Endothelial cell (in vitro differentiated cells): ENCODE measurements at places on chromosomes 4 and X. TPM values are rescaled to one million over a fixed set of nuclear protein-coding genes. Genes with fewer than 3 reads are reported as not detected.

DNA sequence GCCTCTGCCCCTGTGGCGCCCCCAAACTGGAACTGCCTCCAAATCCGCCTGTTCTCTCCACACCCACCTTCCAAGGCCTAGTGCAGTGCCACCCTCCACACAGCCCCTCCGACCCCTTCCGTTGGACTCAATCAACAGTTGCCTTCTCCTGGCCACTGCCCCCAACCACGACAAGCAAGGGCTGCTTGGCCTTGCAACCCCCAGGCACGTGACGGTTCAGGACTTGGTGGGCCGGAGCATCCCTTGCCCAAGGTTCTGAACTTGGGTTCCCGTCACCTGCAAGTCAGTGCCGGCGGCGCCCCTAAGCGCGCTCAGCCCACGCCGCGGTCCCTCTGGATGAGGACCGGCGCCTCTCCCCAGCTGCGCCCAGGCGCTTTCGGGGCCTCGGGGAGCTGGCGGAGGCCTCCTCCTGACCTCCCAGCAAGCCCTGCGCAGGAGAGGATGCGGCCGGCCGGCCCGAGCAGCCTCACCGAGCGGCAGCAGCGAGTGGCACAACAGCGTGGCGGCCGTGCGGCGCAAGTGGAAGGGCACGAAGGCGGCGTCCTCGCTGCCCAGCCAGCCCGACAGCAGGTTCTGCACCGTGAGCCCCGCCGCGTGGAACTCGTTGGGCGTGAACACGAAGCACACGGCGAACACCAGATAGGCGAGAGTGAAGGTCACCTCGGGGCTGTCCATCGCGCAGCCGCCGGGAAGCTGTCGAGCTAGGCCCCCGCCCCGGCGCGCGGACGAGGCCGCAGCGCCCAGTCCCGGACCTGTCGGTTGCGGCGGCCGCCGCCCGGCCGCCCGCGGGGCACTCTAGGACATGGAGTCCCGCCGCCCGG, 750 bp downstream of the TMEM129 start:
- DNase-seq: peak; percentile 61
- H3K27ac ChIP-seq: no peak overlapping the region
- peak overlapping the region; percentile 92 for H3K4me3 ChIP-seq
- peaks cover 14% of the 10 kb centered on the region for H3K4me1 ChIP-seq
- H3K36me3 ChIP-seq: peaks cover 4% of the 10 kb centered on the region

GRCh38 chr4:7744142-7744804, 195.4 kb downstream of the AFAP1 start:
- no peaks in the 10 kb centered on the region for H3K36me3 ChIP-seq
- H3K27me3 ChIP-seq: peaks cover 9% of the 10 kb centered on the region
- no peak overlapping the region for H3K27ac ChIP-seq
- DNase-seq: no peak
- H3K4me1 ChIP-seq: no peaks in the 10 kb centered on the region
- no peak overlapping the region for H3K4me3 ChIP-seq

GRCh38 chrX:148914783-148915182, 414.4 kb downstream of the AFF2 start:
- H3K4me1 ChIP-seq: no peaks in the 10 kb centered on the region
- H3K4me3 ChIP-seq: no peak overlapping the region
- no peaks in the 10 kb centered on the region for H3K27me3 ChIP-seq
- no peak overlapping the region for H3K27ac ChIP-seq

GRCh38 chr4:8639777-8640720, 47.5 kb downstream of the CPZ start:
- H3K27ac ChIP-seq: no peak overlapping the region
- no peaks in the 10 kb centered on the region for H3K4me1 ChIP-seq
- no peak for DNase-seq
- H3K36me3 ChIP-seq: no peaks in the 10 kb centered on the region
- H3K27me3 ChIP-seq: peaks cover 4% of the 10 kb centered on the region
- H3K4me3 ChIP-seq: no peak overlapping the region

- H3K4me3 ChIP-seq: no peak overlapping the region
- no peaks in the 10 kb centered on the region for H3K36me3 ChIP-seq
- peaks cover 1% of the 10 kb centered on the region for H3K27me3 ChIP-seq
- H3K4me1 ChIP-seq: no peaks in the 10 kb centered on the region
- H3K27ac ChIP-seq: no peak overlapping the region
Observed at GRCh38 chr4:104811727-104812126, 317.0 kb upstream of the CXXC4 start.

The SFRP2 gene
- 4.1 TPM for total RNA-seq
